ENCODE measurements at places on chromosomes 6 and 20.

GRCh38 chr6:163605385-163606097, 191.0 kb downstream of the QKI start:
- DNase-seq, result no peak

DNA sequence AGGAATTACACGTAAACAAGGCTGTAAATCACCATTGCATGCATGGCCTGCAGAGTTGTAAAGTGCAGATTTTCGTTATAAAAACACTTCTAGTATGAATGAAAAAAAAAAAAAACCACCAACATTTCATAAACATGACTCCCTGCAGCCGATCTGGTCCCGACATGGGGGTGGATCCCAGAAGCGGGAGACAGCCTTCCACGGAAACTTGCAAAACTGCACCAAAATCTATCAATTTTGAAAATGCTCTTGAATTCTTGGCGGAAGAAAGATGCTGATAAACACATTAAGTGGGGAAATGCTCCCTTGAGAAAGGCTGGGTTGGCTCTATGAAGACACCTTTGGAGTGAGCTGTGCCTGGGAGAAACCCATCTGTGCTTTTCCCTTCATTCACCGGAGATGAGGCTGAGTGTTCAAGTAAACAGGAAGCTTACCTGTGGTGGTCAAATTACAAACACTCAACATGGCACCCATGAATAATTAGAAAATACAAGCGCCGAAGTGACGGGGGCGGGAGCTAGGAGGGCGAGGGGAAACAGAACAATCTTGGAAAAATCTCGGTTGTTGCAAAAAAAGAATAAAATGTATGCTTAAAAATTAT, 845 bp upstream of the ANKRD60 start:
- DNase-seq, result no peak

GRCh38 chr20:50195524-50196120, 5.0 kb downstream of the CEBPB start:
- no peak for DNase-seq

GRCh38 chr6:99013145-99013544, 65.4 kb upstream of the FBXL4 start:
- DNase-seq, result no peak

DNA sequence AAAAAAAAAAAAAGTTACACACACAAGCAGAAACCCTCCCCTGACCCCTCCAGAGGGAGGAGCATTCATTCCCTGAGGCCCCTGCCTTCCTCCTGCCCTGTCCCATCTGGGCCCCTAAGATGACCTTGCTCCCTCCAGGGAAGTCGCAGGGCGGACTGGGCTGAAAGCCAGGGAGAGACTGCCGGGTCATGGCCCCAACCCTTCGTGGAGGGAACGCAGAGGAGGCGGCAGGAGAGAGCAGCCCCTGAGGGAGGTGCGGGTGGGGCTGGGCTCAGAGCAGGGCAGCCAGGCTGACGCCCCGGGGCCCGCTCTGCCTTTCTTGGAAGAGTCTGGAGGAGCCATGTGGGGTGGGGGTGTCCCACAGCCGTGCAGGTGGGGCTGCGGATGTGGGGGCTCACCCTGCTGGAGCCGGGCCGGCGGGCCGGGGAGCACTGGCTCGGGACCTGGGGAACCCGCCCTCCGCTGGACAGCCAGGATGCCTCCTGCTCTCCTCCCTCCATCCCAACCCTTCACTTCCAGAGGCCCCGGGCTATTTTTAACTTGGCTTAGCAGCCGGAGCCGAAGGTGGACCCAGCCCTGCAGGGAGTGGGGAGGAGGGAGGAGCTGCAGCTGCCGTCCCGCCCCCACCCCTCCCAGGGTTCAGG, 15.0 kb upstream of the ABHD16B start:
- DNase-seq, result no peak

GRCh38 chr6:21284706-21285105, 308.8 kb upstream of the SOX4 start:
- no peak for DNase-seq

GRCh38 chr20:54132612-54133433, 41.0 kb downstream of the CYP24A1 start:
- no peak for DNase-seq

GRCh38 chr20:24828992-24829648, 119.9 kb upstream of the CST7 start:
- DNase-seq, result no peak

- no peak for DNase-seq
Observed at GRCh38 chr6:123064038-123064437, 68.0 kb downstream of the CLVS2 start.
